ENCODE measurements at places on chromosomes 7 and 10.

DNA sequence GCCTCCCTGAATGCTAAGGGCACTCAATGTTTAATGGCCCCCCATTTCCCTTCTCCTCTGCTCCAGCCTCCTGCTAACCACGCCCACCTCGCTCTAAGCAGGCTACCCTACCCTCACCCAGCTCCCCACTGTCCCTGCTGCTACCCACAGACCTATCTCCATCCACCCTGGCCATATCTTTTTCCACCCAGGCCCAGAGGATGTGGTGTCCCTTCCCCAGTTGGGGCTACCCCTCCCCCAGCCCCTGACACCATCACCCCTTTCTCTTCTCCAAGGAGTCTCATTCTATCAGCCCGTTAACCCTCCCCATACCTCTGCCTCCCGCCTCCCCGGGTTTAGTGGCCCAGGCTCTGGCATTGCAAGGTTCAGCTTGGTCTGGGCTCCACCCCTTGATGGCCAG lies 28.9 kb upstream of the PPIF start:
- DNase-seq: no peak

DNA sequence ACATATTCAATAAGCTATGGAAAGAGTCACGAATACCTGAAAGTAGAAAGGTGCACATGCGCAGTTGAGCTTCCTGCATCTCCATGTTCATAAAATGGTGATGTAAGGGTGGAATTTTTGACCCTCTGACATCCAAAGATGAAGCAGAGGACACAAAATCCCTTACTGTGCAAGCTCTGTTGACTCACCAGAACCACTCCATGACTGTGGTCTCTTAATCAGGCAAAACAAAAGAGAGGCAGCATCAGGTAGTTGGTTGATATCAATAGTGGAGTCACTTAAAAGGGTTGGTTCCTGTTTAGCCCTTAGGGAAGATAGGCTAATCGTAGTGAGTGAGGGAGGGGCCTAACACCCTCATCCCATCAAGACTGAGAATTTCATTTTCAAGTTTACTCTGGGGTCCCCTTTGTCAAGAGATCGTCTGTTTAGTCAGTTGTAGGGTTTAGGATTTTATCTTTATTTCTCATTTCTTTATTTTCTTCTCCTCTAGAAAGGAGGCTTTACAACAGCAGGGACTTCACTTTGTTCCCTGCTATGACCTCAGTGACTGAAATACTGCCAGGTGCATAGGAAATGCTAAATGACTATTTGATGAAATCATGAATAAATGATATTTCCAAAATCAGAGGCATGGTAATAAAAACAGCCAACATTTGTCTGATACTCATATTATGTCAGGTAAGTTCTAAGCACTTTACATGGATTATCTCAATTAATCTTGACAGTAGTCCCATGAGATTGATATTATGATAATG lies 98.1 kb downstream of the CD36 start:
- DNase-seq: no peak

DNA sequence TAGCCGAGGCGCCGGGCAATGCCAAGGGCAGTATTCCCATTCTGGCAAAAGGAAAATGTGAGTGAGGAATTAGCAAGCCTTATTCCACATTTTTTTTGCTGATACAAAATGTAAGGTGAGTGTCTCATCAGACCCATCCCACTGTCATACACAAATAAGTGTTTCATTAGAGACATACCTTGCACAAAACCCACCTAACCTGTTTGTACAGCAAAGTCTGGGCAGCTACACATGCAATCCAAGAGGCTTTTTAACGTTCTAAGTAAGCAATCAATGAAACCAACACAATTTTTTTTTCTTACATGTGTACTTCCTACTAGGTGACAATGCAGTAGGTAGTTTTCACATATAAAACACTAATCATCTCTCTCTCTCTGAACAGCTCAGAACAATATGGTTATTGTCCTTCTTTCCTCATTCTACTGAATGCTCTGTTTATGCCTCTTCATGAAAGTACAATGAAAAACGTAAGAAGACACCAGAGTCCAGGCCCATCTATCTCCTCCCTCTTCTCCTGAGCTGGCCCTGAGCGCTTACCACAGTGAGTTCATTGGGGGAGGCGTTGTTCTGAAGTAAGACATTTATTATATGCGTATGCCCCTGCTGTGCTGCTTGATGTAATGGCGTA lies 217.2 kb downstream of the ANK3 start:
- DNase-seq: no peak

DNA sequence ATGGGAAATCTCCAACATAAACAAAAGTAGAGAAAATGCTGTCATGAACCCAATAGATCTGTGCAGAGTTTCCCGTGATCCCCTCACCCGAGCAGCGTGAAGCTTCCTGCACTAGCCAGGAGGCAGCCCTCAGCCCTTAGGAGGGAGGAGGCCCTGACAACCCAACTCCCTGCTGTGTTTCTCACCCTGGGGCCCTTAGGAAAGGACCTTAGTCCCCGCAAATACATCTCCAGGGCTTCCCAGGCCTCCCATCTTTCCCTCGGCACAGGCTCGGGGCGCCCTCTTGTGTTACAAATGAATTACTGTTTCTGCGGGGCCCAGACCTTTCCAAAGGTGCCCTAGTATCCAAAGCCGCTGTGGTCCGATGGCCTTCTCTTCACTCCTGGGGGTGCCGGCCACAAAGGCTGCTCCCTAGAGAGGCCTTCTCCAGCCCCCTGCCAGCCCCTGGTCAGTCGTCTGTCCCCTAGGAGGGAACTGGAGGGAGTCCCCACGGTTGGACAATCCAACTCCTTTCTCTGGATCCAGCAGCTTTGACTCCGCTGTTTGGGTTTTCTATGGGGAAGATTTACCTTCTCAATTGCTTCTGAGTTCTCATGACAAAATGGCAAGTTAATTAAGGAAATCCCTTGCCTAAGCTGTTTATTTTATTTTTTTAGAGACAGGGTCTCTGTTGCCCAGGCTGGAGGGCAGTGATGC lies 49.9 kb upstream of the SH2B2 start:
- DNase-seq: no peak

GRCh38 chr10:118953598-118954393 lies 75.7 kb upstream of the NANOS1 start:
- no peak for DNase-seq

DNA sequence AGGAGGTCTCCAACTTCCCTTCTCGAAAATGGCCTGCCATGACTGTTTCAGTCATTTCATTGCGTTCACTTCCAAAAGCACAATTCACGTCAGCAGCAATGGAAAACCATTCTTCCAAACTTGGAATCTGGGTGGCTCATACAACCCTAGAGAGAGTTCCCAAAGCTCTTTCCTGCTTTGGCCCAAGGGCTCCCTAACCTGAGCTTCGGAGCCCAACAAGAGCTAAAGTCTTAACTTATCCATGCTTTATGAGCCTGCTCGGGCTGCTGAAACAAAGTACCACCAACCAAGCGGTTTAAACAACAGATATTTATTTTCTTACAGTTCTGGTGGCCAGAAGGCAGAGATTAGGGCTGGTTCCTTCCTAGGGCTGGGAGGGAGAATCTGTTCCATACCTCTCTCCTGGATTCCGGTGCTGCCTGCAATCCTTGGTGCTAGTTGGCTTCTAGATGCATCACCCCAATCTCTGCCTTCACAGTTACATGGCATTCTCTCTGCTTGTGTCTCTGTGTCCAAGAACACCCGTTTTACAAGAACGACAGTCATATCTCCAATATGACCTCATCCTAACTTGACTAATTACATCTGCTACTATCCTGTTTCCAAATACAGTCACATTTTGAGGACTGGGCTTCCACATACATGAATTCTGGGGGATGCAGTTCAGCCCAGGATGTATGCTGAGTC lies 33.5 kb downstream of the CAMK2B start:
- no peak for DNase-seq

GRCh38 chr10:71547876-71548846 lies 151.4 kb downstream of the CDH23 start:
- DNase-seq: no peak

DNA sequence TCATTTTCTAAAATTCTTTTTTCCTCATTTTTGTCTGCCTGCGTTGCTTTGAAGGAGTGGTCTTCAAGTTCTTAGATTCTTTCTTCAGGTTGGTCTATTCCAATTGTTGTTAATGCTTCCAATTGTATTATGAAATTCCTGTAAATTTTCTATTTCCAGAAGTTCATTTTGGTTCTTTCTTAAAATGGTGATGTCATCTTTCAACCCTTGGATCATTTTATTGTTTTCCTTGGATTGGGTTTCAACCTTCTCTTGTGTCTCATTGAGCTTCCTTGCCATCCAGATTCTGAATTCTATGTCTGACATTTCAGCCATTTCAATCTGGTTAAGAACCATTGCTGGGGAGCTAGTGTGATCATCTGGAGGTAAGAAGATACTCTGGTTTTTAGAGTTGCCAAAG lies 33.1 kb downstream of the PNLIPRP2 start:
- DNase-seq: no peak

GRCh38 chr10:44990302-44990655 lies 10.4 kb upstream of the ZNF22 start:
- no peak for DNase-seq

DNA sequence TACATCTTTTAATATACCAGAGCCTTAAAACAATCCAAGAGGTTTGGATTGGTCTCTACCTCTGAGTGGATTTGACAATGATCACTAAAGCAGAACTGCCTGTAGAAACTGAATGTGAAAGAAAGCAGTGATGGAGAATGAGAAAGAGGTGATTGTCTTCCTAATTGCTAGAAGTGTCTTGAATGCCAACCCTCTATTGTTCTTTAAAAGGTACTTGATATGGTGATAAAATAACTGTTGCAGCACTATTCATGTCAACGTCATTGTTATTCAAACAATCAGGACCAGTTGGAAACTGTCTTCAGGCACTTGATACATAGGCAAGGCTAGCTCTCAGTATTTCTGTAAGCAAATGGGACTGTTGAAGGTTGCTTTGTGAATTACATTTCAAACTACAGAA lies 47.9 kb upstream of the ITPRID1 start:
- no peak for DNase-seq

DNA sequence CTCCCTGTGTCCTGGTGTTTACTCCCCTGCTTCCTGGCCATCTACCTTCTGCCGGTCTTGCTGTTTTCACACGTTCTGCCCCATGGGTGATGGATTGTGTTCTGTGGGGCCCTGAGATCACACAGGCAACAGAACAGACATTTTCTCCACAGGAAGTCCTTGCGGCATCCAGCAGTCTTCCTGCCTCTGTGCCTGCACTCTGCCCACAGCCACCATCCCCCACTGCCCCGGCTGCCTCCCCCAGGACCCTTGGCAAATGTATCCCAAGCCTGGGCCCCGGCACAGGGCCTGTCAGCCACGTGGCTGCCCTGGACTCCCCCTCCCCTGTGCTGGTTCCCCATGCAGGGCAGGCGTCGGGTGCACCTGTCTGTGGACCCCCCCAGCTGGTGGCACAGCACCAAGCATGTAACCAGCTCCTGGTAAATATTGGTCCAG lies 184.2 kb downstream of the WDR37 start:
- DNase-seq: no peak

DNA sequence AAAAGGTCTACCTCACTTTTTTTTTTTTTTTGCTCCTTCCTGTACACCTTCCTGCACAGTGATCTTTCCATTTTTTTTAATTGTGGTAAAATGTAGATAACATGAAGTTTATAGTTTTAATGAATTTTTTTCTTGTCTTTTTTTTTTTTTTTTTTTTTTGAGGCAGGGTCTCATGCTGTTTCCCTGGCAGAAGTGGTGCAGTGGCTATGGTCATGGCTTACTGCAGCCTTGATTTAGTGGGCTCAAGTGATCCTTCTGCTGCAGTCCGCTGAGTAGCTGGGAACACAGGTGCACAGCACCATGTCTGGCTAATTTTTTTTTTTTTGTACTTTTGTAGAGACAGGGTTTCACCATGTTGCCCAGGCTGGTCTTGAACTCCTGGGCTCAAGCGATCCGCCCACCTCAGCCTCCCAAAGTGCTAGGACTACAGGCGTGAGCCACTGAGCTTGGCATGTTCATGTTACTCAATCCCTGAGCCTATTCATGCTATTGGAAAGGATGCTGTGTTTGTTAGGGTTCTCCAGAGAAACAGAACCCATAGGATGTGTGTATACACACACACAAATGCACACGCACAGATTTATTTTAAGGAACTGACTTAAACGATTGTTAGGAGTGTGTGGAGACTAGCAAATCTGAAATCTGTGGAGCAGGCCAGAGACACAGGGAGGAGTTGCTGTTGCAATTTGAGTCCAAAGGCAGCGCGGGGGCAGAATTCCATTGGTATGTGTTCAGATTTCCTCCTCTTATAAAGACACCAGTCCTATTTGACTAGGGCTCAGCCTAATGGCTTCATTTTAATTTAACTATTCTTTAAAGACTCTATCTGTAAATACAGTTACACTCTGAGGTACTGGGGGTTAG lies 29.1 kb downstream of the GALNT11 start:
- no peak for DNase-seq

- no peak for DNase-seq
Observed at GRCh38 chr10:18268005-18268404, 127.8 kb downstream of the CACNB2 start.

GRCh38 chr10:24695452-24695851 lies 28.2 kb downstream of the ARHGAP21 start:
- DNase-seq: no peak

DNA sequence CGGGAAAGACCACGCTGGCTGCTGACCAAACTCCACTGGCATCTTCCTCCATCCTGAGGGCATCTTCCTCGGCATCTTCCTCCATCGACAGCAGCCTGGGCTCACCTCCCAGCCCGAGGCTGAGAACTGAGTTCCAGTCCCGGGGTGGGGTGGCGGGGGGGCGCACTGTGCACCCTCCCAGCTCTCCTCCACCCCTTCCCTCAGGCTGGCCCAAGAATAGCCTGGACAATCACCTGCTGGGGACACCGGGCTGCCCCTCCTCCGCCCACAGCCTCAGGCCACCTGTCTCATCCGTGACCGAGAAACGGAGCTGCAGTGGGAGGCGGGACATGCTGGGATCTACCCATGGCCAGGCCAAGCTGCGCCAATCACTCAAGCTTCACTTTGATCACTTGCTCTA lies 37.2 kb downstream of the DIP2C start:
- no peak for DNase-seq

- DNase-seq: no peak
Observed at GRCh38 chr10:113222207-113222606, 272.2 kb downstream of the TCF7L2 start.

DNA sequence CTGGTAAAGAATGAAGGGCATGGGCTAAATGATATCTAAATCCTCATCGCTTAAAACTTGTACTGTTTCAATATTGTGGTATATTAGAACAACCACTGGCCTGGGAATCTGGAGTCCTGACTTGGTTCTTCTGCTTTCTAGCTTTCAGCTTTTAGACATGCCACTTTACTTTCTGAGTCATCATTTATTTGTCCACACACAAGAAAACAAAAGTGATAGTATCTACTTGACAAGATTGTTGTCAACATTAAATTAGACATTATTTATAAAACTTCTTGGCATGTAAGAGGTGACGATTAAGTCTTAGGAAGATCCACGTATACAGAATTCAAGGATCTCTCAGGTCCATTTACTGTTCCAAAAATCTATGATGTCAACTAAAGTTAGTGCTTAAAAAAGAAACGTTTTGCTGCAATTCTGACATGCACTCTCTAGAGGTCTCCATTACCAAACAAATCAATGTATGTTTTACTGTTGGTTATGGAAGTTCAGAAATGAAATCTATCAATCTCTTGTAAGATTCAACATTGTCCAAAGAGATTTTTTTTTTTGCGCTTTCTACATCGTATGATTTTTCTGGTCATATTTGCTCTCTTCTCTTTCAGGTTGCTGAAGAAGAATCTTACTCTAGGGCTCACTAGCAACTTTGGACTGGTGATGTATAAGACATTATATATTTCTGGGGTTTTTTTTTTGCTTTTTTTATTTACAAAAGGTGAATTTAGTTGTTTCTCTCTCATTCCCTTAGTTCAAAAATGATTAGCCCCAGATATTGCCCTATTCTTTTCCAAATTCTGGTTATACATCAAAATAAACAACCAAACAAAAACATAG lies 53.6 kb upstream of the DYNC1I1 start:
- DNase-seq: no peak
